ENCODE measurements at places on chromosomes 7 and 10. TPM values are rescaled to one million over a fixed set of nuclear protein-coding genes. Genes with fewer than 3 reads are reported as not detected.

DNA sequence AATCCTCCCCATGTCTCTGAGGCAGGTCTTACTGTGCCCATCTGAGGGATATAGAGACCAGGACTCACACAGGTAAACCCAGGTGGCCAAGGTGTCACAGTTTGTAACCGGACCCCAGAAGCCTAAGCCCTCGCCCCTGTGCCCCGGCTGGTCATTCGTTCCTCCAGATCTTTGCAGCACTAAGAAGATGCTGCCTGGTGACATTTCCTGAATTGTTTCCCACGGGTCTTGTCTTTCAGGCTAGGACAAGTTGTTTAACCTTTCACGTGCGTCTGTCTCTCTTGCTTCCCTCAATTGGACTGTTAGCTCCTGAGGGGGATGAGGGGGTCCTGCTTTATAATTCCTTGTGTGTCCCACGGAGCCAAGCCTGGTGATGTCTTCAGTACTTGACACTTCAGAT, 158.0 kb downstream of the KCNMA1 start:
- H3K27me3 ChIP-seq: no peaks in the 10 kb centered on the region
- no peak overlapping the region for H3K27ac ChIP-seq
- H3K4me1 ChIP-seq: no peaks in the 10 kb centered on the region
- H3K36me3 ChIP-seq: no peaks in the 10 kb centered on the region
- no peak overlapping the region for H3K4me3 ChIP-seq
- no peak for DNase-seq

DNA sequence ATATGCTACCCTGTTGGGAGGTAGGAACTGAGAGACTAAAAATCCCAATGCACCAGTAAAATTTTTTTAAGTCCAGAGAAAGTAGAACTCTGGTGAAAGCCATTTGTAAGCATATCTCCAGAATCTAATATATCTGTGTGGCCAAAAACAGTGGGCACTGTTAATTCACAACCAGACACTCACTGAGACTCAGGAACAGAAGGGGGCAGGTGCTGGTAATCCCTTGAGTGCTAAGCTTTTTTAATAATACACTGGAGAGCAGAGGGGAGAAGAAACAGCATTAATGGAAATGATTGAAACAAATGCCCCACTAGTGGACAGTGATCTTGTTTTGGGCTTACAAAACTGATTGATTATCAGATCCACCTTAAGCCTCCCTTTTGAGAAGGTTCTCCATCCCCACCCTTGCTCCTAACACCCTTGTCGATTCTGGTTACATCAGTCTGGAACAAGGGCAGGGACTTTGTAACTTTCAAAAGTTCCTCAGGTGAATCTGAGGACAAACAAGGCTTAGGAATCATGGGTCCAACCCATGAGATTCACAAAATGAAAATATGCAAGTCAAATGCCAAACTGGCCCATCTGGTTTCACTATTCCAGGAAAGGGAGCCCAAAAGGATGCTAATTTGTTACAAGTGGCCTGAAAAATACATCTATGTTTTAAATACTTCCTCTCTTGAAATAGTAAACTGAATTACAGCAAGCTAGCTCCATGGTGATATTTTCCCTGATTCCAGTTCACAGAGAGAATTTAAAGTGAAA, 29.7 kb downstream of the PLXNA4 start:
- H3K36me3 ChIP-seq: no peaks in the 10 kb centered on the region
- H3K4me3 ChIP-seq: no peak overlapping the region
- 0 out of 2 replicates have a peak, but pooled peaks cover 3% of the 10 kb centered on the region for H3K27me3 ChIP-seq
- no peak overlapping the region for H3K27ac ChIP-seq

DNA sequence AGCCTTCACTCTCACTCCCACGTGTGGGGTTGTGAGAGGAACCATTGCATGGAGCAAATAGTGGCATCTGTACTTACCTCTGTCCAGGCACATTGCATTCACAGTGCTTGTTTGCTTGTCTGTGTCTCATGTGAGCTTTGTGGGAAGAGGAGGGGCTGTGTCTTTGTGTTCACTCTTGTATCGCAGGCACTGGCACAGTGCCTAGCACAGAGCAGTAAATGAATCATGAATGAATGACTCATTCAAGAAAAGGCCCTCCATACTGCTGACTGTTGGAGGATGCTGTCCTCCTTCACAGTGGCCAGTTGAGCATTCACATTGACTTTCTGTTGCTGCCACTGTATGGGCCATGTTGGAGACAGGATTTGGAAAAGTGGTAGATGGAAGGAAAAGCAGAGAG, 125.3 kb downstream of the SORCS3 start:
- H3K27ac ChIP-seq: no peak overlapping the region
- no peaks in the 10 kb centered on the region for H3K4me1 ChIP-seq
- no peaks in the 10 kb centered on the region for H3K36me3 ChIP-seq
- H3K4me3 ChIP-seq: no peak overlapping the region

GRCh38 chr7:92336662-92337340, 91.0 kb downstream of the ANKIB1 start:
- no peaks in the 10 kb centered on the region for H3K4me1 ChIP-seq
- H3K4me3 ChIP-seq: no peak overlapping the region
- H3K27me3 ChIP-seq: no peaks in the 10 kb centered on the region

DNA sequence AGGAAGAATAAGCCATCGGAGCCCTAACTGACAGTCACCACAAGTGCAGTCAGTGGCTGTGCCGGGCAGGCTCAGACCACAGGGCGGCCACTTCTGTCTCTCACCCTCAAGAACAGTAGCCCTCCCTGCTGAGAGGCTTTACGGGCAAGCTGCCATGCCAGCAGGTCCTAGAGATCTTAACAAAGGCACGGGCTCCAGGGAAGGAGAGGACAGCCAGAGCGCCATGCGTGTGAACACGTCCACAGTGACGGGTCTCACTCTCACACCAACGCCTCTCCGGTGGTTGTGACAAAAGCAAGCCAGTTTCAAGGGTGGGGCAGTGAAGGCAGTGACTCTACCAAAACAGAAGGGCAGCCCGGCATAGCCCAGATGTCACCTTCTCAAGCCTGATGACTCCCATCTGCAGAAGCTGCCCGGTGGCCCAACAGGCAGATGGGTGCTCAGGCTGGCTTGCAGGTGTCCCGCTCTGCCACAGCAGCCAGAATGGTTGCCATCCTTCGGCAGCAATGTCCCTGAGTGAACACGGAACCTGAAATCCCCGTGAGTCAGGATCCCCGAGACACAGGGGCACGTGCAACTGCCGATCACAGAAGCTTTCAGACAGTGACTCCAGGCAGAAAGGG, 102.0 kb downstream of the FAM53B start:
- H3K27me3 ChIP-seq: no peaks in the 10 kb centered on the region
- H3K4me1 ChIP-seq: peaks cover 32% of the 10 kb centered on the region
- H3K27ac ChIP-seq: no peak overlapping the region
- no peak overlapping the region for H3K4me3 ChIP-seq

DNA sequence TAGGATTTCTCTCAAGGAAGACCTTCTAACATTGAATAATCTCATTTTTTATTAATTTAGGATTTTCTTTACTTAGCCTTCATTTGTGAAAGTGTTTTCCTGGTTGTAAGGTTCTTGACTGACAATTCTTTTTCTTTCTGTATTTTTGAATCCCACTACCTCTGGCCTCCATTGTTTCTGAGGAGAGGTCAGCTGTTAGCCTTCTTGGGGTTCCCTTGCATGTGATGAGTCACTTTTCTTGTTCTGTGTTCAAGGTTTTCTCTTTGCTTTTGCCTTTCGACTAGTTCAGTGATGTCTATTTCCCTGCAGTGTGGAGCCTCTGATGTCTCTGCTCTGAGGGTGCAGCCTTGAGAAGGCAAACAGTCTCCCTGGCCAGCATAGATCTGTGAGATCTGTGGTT, 304.1 kb upstream of the ZNF32 start:
- no peak overlapping the region for H3K27ac ChIP-seq
- DNase-seq: no peak
- H3K36me3 ChIP-seq: no peaks in the 10 kb centered on the region
- no peak overlapping the region for H3K4me3 ChIP-seq
- peaks cover 34% of the 10 kb centered on the region for H3K4me1 ChIP-seq

GRCh38 chr10:88908194-88908593, 28.1 kb downstream of the STAMBPL1 start:
- peaks cover 10% of the 10 kb centered on the region for H3K36me3 ChIP-seq
- no peak for DNase-seq
- H3K27ac ChIP-seq: no peak overlapping the region
- H3K4me1 ChIP-seq: no peaks in the 10 kb centered on the region
- no peaks in the 10 kb centered on the region for H3K27me3 ChIP-seq
- no peak overlapping the region for H3K4me3 ChIP-seq

GRCh38 chr10:28722065-28722803, 44.9 kb downstream of the BAMBI start:
- H3K27me3 ChIP-seq: no peaks in the 10 kb centered on the region
- no peaks in the 10 kb centered on the region for H3K4me1 ChIP-seq
- H3K36me3 ChIP-seq: no peaks in the 10 kb centered on the region
- no peak for DNase-seq
- no peak overlapping the region for H3K4me3 ChIP-seq

- peak within 1 kb of the TSS; percentile 78 for H3K4me3 ChIP-seq
- peaks cover 12% of the 10 kb centered on the region for H3K4me1 ChIP-seq
Observed at GRCh38 chr10:102418622-102419268, at the start of gene PSD. PSD (minus strand) TSS chr10:102418785; CDS start chr10:102417038, 1,747 bp downstream.

DNA sequence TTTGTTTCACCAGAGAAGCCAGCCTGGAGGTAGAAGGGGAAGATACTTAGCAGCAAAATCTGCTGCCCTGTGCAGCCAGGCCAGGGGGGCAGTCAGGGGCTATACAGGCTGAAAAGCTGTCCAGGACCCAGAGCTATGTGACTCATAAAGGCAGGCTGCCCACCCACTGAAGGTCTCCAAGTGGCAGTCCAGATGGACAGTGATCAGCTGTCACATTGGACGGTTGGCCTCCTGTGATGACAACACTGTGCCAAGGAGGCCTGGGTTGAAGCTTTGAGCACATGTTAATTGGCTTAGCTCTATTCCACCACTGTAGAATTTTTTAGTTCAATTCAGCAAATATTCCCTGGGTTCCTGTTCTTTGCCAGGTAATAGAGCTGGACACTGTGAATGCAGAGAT, 577.3 kb upstream of the GALNT17 start:
- no peak overlapping the region for H3K4me3 ChIP-seq
- no peaks in the 10 kb centered on the region for H3K36me3 ChIP-seq
- DNase-seq: no peak
- no peaks in the 10 kb centered on the region for H3K4me1 ChIP-seq
- no peak overlapping the region for H3K27ac ChIP-seq
- H3K27me3 ChIP-seq: no peaks in the 10 kb centered on the region

- H3K36me3 ChIP-seq: no peaks in the 10 kb centered on the region
- peak overlapping the region; percentile 68 for H3K4me3 ChIP-seq
- DNase-seq: peak; percentile 71
- H3K27me3 ChIP-seq: no peaks in the 10 kb centered on the region
Observed at GRCh38 chr7:28410628-28411531, 1.4 kb upstream of the CREB5 start.

DNA sequence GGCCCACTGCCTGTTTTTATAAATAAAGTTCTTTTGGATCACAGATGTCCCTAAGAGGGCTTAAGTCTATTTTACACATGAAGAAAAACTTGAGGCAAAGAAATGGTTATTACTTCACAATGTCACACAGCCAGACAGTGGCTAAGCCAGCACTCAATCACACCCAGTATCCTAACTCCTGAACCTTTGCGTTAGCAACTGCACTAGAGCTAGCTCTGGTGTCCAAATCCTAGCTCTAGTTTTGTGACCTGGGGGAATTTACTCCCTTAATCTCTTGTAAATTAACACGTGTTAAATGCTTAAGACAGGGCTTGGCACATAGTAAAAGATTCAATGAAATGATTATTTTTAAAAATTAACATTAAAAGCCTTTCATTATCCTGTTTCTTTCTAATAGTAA, 49.0 kb upstream of the TPK1 start:
- no peaks in the 10 kb centered on the region for H3K27me3 ChIP-seq
- H3K36me3 ChIP-seq: no peaks in the 10 kb centered on the region
- no peaks in the 10 kb centered on the region for H3K4me1 ChIP-seq
- H3K27ac ChIP-seq: no peak overlapping the region
- H3K4me3 ChIP-seq: no peak overlapping the region

GRCh38 chr10:283916-284356, 148.7 kb downstream of the ZMYND11 start:
- no peak for DNase-seq
- no peaks in the 10 kb centered on the region for H3K36me3 ChIP-seq
- H3K27me3 ChIP-seq: no peaks in the 10 kb centered on the region
- H3K27ac ChIP-seq: no peak overlapping the region
- H3K4me3 ChIP-seq: no peak overlapping the region

GRCh38 chr7:25031432-25031831, 51.5 kb upstream of the OSBPL3 start:
- H3K4me1 ChIP-seq: peaks cover 47% of the 10 kb centered on the region
- H3K27ac ChIP-seq: peak overlapping the region; percentile 67
- H3K27me3 ChIP-seq: no peaks in the 10 kb centered on the region
- H3K36me3 ChIP-seq: no peaks in the 10 kb centered on the region
- DNase-seq: peak; percentile 63

DNA sequence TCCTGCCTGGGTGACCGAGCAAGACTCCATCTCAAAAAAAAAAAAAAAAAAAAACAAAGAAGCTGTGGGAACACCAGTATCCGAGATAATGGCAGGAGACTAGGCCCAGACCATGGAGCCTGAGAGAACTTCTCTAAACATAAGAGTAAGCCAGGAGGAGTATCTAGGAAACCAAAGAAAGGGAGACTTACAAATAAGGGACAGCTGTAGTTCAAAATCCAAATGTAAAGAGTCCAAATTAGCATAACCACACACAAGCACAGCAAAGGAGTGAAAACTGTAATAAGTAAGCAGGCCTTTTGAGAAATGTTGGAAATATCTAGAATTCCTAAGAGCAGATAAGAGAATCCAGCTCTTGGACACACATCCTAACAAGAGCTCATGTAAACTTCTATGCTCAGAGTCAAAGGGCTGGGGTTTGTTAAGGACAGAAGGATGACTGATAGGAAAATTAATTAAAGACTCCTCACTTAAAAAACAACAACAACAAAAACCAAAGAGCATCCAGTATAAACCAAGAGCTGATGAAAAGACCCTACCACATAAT, 15.8 kb downstream of the ZNF25 start:
- H3K27ac ChIP-seq: no peak overlapping the region
- H3K27me3 ChIP-seq: no peaks in the 10 kb centered on the region
- H3K4me1 ChIP-seq: no peaks in the 10 kb centered on the region

- no peaks in the 10 kb centered on the region for H3K27me3 ChIP-seq
- no peak for DNase-seq
- no peak overlapping the region for H3K4me3 ChIP-seq
- H3K27ac ChIP-seq: no peak overlapping the region
Observed at GRCh38 chr10:89274928-89275327, 23.4 kb upstream of the LIPA start.

- no peak overlapping the region for H3K27ac ChIP-seq
- DNase-seq: no peak
- H3K36me3 ChIP-seq: no peaks in the 10 kb centered on the region
Observed at GRCh38 chr7:108270385-108271015, 140.3 kb upstream of the LAMB4 start.

- H3K4me3 ChIP-seq: no peak overlapping the region
- H3K4me1 ChIP-seq: no peaks in the 10 kb centered on the region
- no peak overlapping the region for H3K27ac ChIP-seq
- no peaks in the 10 kb centered on the region for H3K27me3 ChIP-seq
Observed at GRCh38 chr10:70673043-70673928, 980 bp downstream of the ADAMTS14 start.

The TMEM184A gene
- total RNA-seq: not detected

The GALNT17 gene
- not detected for total RNA-seq

The COL1A2 gene
- not detected for total RNA-seq

The KIAA1549 gene
- not detected for total RNA-seq

The SEMA3A gene
- not detected for total RNA-seq

The LLCFC1 gene
- not detected for total RNA-seq

The ABCA13 gene
- not detected for total RNA-seq

The UPP1 gene
- 14.5 TPM for total RNA-seq

The OR2A1 gene
- total RNA-seq: not detected

The GBX1 gene
- not detected for total RNA-seq

The DNAJC12 gene
- total RNA-seq: 72.8 TPM

The CNPY1 gene
- total RNA-seq: not detected

The POLR2J gene
- 53.1 TPM for total RNA-seq

The SERPINE1 gene
- not detected for total RNA-seq

The JCAD gene
- total RNA-seq: not detected

The LAMB1 gene
- not detected for total RNA-seq

The SOSTDC1 gene
- total RNA-seq: not detected
